ENCODE measurements at places on chromosomes 1 and 21.

GRCh38 chr1:244945109-244945671 lies 80.8 kb upstream of the HNRNPU start:
- no peak for DNase-seq

GRCh38 chr1:21514245-21514644 lies 5.0 kb downstream of the ALPL start:
- DNase-seq: no peak

DNA sequence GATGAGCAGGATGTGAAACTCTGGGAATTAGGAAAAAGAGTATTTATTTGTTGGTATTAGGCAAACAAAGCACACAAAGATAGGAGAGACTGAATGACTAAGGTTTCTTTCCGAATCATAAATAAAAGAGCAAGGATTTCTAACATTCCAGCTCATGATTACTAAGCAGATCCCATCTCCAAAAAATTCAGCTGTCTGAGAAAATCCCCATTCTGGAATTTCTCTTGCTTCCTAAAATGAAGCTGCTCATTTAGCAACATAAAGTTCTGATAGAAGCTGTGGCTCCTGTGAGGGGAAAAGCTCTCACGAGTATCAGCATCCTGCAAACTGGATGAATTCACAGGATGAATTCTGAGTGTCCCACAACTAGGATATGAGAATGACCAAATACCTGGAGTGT lies 6.7 kb upstream of the SH2D5 start:
- peak; percentile 68 for DNase-seq

DNA sequence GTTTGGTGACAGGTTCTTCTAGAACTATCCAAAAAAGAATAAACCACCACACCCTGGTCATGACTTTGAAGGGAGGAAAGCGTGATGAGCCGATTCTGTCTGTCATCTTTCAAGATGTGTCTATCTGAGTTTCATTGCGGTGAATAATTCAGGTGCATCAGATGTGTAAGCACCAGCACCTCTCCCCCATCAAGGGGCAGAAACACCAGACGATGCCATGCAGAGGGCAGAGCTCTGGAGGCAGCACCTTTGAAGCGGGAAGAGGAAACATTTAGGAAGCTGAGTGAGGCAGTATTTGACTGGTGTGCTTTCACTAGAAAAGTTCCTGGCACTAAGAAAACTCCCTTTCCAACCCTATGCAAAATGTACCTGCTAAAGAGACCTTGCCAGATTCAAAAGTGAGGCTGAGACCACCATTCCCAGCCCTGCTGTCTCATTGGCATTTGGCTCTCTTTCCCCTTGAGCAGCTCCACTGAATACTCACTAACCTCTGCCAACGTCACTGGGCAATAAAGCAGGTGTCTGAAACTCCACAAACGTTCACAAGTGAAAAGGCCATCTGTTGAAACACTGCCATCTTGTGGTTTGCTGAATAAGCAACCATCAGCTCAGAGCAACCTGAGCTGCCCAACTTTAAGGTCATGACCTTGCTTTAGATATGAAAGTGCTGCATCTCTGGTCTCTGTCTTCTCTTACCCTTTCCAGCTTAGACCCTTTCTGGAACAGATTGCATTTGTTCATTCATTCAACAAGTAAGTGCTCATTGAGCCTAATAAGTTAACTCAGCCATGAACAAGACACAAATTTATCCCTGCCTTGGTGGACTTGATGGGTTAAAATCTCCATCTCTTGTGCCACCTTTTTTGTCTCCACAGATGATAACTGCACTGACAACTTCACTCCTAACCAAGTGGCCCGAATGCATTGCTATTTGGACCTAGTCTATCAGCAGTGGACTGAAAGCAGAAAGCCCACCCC lies 228.6 kb downstream of the PAPPA2 start:
- DNase-seq: peak; percentile 60

DNA sequence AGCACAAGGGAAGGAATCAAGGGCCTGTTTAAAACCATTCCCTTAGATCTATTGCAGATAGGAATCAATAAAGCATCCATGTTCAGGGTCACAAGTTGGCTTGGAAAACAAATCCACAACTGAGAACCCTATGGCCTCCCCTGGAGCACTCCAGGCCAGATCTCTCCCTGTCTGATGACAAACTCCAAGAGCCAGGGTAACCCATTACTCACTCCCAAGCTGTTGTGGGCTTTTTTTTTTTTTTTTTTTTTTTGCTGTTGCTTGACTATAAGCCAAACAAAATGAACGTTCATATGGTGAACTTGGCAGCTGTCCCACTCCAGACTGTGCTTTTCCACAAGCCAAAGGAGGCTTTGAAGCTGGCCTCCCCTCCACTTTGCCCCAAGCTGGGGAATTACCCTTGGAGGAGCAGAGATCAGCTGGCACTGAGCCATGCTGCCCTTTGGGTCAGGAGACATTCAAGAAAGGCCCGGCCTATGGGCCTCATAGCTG lies 35.7 kb upstream of the VAV3 start:
- DNase-seq: peak; percentile 74

- DNase-seq: peak; percentile 81
Observed at GRCh38 chr1:22888320-22889075, 84.2 kb downstream of the LACTBL1 start.

GRCh38 chr1:17472814-17473213 lies 33.3 kb upstream of the RCC2 start:
- DNase-seq: no peak

GRCh38 chr21:29166323-29166722 lies 35.9 kb downstream of the MAP3K7CL start:
- DNase-seq: no peak

DNA sequence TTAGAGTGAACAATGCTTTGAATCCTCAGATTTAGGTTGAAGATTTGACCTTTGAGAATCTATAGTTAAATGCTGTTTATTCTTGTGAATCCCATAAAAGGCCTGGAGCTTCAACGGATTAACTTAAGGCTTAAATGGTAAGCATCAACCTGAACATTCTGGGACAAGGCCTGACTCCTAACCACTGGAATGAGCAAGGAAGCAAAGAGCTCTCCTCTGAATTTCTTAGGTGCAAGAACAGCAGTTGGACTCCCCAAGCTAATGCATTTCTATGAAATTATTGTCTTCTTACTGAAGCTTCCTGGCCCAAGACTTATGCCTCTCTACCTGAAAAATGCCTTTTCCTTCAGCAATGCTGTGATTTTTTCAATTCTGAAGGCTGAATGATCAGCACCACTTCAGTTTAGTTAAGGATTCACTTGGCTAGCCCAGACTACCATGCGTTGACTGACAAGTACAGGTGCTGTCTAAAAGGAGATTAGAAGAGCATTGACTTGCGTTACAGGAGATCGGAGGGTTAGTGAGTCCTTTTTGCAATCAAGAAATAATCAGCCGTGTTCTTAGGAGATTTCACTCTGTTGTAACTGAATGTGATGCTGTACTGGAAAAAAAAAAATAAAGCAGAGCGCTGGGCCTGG lies 178.5 kb downstream of the ZC3H11B start:
- DNase-seq: no peak

GRCh38 chr21:25939396-25939761 lies 204.6 kb downstream of the GABPA start:
- DNase-seq: no peak

DNA sequence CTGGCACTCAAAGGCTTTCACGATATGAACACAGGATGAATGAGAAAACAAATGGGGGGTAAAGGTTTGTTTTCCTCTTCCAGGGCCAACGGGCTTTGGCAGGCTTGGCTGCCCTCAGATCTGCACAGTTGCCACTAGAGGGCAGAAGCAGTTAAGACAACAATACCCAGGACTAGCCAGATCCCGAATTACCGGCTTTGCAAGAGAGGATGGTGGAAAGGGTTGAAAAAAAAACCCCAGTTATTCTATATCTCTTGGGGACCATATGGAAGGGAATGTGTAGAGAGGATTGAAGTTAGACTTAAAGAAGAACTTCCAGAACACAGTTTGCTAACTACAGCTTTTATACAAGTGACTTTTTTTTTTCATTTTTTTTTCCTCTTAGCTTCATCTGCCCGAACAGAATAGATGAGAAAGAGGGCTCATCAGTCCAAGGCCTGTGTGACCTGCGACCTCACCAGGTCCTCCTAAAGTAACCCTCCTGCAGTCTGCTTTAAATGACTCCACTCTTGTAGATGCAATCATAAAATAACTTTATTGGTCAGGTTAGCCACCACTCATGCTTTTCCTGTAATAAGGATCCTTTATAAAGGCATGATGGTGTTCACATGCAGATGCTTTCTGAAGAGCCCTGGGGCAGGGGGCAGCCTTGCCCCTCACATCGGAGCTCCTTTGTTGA lies 10.7 kb downstream of the FMOD start:
- peak; percentile 83 for DNase-seq

DNA sequence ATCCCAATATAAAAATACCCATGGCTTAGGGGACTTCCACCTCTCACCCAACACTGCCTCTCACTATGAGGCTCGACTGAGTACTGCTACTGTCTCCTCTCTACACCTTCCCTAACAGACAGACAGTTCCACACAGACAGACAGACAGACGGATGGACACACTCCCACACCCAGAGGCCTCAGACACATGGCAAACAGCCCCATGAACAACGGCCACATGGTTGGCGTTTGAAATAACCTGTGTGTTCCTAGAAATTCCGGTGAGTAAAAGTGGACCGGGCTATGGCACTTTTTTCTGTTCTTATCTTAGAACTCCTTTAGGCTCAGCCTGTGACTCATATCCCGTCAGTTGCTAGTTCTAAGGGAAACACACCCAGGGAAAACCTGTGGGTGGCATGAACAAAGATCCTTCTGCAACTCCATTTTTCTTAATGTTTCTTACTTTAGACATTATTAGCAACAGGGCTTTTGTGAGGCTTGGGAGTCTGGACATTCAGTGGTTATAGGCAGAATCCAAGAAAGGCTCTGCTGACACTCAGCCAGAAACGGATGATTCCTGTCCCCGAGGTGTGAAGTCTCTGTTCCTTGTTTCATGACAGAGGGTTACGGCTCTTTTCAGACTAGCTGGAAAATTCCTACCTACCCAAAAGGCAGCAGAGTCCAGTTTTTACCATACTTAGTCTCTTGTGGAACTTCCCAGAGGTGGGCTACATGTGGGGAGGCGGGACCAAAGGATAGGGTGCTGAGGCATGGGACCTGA lies 90.5 kb upstream of the TLR5 start:
- peak; percentile 41 for DNase-seq

DNA sequence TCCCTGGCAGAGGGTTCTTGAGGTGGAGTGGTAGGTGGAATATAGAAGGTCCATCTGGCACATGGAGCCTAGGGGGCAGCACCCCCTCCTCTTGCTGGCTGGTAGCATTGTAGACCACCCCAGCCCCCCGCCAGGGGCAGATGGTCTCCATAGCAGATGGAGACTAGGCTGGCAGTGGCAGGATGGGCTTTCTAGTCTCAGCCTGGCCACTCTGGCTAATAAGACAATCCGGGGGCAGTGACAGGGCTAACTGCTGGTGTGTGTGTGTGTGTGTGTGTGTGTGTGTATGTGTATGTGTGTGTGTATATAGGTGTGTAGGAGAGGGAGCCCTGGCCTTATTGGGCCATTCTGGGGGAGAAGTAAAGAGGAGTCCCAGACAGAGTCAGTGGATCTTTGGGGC lies 16.1 kb downstream of the UTP11 start:
- no peak for DNase-seq

GRCh38 chr1:212466898-212467650 lies 34.4 kb downstream of the NENF start:
- DNase-seq: no peak

DNA sequence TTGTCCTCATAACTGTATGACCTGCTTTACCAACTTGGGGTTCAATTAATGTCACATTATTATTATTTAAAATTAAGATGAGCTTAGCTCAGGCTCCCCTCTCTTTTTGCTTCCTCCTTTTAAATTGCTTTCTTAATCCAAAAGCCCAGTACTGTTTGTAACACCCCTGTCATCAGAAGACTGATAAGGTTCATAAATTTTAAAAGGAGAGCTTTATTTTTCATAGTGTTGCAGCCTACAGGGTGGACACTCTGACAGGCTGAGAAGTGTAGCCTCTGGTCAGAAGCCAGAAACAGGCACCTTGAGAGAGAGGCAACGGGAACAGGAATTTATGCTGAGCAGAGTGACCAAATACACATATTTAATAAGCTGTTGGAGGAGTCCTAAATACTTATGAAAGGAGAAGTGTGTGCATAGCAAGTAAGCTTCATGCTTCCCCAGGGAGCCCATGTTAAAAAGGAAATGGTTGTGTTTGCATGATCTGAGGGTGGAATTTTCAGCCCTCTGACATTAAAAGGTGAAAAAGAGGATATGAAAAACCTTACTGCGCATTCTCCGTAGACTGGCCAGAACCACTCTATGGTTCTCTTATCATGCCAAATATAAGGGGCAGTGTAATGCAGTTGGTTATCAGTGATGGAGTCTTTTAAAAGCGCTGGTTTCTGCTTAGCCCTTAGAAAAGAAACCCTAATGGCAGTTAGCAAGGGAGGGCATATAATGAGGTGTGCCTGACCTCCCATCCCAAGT lies 30.5 kb upstream of the FGGY start:
- DNase-seq: no peak

GRCh38 chr1:63914241-63914640 lies 140.4 kb downstream of the ROR1 start:
- DNase-seq: no peak

- DNase-seq: no peak
Observed at GRCh38 chr1:110012100-110012780, 22.2 kb upstream of the STRIP1 start.

- no peak for DNase-seq
Observed at GRCh38 chr1:221832617-221833016, 90.7 kb upstream of the DUSP10 start.

GRCh38 chr21:32350211-32350980 lies 42.4 kb downstream of the URB1 start:
- no peak for DNase-seq

- no peak for DNase-seq
Observed at GRCh38 chr1:76481672-76482071, 385.6 kb upstream of the ST6GALNAC5 start.

- no peak for DNase-seq
Observed at GRCh38 chr21:15775291-15775690, 45.5 kb downstream of the USP25 start.

DNA sequence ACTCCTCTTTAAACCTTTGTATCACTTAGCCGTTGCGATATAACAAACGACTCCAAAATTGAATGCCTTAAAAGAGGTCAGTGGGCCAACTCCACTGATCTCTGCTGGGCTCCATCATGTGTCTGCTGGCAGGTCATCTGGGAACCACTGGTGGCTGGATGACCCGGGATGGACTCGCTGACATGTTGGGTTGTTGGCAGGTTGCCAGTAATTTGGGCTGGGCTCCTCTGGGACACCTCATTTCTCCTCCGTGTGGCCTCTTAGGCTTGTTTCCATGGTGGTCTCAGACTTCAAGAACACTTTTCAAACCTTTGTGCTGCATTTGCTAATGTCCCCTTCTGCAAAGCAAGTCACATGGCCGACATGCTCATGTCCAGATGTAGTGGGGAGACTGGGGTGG lies 139.3 kb upstream of the POU3F1 start:
- no peak for DNase-seq

DNA sequence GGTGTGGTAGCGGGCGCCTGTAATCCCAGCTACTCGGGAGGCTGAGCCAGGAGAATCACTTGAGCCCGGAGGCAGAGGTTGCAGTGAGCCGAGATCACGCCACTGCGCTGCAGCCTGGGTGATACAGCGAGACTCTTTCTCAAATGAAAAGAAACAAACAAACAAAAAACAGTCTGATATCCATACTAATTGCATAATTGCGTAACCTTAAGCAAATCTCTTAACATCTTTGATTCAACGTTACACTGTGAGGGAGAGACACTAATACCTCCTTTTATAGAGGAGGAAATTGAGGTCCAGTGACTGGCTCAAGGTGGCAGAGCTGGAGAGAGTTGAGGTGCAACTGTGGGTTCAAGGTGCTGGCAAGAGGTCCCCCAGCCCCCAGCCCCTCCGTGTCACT lies 12.6 kb upstream of the COX20 start:
- no peak for DNase-seq

GRCh38 chr1:41444246-41444645 lies 40.2 kb downstream of the EDN2 start:
- DNase-seq: no peak
